Stimulated activated CD8-positive, alpha-beta memory T cell treated with anti-CD3 and anti-CD28 coated beads, Interleukin-15, amount 100 ng/mL, for 4 hours (primary cell): ENCODE measurements at places on chromosomes 3 and 15.

DNA sequence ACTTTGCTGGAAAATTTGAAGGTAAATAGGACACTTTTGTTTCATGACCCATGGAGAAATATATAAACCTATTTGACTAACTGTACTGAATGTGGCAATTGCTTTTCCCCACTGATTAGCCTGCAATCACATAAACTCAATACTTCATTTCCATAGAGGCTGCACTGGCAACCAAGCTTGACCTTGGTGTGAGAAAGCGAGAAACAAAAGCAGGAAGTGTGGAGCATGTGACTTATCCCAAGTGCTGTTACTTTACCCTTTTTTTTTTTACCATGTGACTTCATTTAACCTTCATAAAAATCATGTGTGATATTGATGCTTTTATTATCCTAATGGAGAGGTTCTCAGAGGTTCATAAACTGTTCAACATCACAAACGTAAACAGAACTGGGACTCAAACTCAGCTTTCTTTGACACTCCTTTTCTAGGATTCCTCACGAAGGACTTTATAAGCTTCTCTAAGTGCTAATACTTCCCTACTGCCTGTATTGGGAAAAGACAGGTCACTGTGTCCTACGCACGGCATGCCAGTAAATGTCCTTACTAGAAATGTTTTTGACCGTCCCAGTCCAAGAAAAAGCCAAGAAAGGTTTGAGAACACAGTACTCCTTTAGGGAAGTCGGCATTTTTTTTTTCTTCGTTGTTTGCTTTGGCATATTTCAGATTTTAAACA, 34.9 kb upstream of the ZNF385D start:
- no peak for DNase-seq

DNA sequence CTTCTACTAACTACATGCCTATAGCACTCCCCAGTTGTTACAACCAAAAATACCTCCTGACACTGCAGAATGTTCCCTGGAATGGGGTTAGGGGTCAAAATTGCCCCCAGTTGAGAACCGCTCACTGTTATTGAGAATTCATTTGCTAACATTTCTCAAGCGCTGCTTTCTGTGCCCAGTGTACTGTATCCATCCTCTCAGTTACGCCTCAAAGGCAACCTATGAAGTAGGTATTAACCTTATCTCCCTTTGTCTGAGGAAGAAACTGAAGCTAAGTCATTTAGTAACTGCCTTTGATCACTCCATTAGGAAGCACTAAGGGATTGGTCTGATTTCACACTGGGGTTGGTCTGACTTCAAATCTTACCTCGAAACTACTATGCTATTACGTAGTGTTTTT, 70.1 kb downstream of the CADPS start:
- no peak for DNase-seq

- DNase-seq = no peak
Observed at GRCh38 chr3:40258555-40258954, 51.0 kb upstream of the EIF1B start.

DNA sequence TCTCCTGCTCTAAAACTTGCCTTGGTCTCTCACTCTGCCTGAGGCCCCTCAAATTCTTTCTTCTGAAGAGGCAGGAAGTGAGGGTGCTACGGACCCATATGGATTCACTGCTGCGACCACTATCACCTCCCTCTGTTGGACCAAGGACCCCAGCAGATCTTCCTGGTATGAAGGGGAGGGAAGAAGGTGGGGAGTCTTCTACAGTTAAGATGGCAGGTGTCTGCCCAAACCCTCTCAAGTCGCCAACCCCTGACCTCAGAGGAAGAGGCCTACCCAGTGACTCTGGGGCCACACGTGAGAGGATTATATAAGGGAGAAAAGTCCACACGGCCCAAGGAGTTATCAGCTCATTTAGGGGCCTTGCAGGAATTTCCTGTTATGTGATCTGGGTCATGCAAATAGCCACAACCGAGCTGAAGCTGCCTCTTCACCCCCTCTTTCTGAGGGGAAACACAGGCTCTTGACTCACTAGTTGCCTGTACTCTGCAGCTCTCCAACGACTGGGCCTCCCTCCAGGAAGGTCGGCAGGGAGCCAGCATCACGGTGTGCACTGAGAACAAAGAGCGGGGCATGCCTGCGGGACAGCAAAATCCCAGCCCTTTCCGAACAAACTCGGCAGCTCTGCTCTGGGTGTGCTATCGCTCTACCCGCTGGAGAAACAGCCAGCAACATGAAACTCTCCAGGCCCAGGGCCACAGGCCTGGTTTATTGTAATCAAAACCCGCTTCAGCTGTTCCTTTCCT, 116.0 kb downstream of the XXYLT1 start:
- no peak for DNase-seq

DNA sequence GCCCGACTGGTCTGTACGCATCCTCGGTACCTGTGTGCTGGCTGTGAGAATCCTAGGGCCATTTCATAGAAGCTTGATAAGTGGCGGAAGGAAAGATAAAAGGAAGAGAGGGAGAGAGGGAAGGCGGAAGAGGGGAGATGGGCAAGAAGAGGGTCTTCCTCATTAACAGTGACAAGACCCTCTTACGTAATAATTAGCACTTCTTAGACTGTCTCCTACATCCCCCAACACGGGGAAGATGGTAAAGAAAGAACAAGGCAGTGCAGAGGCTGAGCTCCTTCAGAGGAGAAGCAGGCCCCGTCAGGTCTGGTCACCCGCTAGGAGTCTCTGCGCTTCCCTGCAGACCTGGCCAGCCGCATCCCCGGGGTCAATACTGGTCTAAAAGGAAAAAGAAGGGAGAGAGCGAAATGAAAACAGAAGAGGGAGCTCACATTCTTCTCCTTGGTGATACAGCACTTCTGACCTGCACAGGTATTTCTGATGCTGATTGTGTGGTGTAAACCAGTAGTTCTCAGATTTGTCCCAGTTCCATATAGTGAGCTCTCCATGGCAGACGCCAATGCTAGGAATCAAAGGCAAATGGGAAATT, 19.0 kb upstream of the FAM240A start:
- DNase-seq = no peak
